ENCODE measurements at places on chromosomes 13 and 19.

GRCh38 chr13:68293631-68294030 lies 1063.5 kb upstream of the PCDH9 start:
- DNase-seq = no peak

DNA sequence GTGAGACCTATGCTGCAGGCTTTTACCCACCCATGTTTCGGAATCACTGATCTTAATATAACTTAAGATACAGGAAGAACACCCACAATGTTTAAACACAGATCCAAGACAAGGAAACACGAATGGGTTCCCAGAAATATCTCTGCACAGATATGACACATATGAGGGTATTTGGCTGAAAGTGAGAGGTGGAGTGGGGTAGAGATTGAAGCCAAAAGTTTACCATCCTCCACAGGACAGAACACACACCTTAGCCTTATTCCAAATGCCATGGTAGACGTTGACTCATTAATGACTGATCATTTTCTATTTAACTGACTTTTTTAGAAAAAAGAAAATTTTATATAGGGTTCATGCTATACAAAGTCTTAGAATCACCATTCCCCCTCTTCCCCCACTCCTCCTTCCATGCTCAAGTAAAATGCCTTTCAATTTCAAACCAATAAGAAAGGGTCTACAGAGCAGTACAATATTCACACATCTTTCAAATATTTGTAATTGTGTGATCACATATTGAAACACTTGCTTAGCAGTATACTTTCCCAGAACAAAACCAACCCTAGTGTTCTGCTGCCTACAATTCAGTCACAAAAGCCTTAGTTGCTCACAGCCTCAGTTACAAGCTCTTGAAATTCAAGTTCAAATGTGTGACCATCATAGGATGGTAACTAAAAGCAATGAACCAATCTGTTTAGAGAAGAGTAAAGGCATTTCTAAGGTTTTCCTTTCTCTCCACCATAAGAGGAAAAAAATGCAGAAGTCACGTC lies 11.8 kb upstream of the DOCK9 start:
- no peak for DNase-seq

DNA sequence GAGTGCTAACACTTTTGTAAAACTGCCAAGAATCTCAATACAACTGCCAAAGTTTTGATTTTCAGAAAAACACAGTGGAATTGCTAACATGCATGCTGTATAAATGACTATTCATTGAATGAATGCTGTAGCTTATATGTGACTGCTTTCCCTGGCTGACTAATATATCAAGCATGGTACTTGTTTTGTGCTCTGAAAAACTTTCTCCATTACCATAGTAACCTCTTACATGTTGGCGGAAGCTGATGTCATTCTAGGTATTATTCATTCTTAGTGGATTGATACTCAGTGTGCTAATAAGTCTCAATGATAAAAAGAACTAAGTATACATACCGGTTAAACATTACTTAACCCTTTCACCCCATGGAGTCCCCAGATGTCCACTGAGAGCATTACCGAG lies 166.1 kb upstream of the MYO16 start:
- DNase-seq = peak; percentile 97

DNA sequence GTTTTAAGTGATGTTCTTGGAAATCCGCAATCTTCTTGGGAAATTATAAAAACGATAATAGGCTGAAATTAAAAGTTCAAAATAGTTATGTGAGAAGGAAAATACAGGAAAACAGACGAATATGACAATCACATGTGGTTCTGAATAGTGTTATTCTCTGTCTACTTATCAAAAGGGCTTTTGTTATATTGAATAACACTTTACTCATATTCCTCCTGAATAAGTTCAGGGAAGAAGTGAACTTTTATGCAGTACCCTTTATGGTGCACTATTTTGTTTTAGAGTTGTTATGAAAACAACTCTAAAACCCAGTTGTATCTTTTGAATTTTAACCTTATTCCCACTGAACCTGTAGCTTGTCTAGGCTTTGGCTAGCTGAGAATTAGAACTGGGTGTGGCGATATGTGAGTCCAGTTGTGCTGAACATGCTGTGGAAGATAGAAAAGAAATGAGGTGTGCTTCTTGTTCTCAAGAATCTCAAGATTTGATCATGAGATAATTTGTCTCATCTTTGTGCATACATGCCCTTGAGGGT lies 384.4 kb downstream of the LMO7 start:
- DNase-seq = no peak

- DNase-seq = no peak
Observed at GRCh38 chr19:58538257-58539168, 5.4 kb upstream of the TRIM28 start.

DNA sequence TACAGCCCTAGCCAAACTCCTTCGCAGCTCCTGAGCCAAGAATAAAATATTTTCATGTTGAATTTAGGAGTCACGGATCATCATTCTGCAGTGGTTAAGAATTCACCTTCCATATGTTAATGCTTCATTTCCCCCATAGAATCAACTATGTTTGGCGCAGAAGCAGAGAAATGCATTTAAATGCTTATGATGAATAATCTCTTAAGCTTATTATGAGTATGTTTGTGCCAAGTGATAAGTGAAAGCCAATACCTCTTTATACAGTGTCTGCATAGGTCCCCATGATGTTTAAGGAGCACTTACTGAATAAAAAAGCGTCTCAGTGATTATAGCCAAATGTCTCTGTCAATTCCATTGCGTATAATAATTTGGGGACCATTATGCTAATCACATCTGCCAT lies 32.7 kb upstream of the POMP start:
- peak; percentile 41 for DNase-seq

GRCh38 chr13:87169337-87169736 lies 501.8 kb upstream of the SLITRK5 start:
- DNase-seq = no peak

GRCh38 chr13:35965226-35965927 lies 165.8 kb downstream of the DCLK1 start:
- DNase-seq = no peak

GRCh38 chr13:53206455-53206854 lies 177.8 kb downstream of the OLFM4 start:
- no peak for DNase-seq

DNA sequence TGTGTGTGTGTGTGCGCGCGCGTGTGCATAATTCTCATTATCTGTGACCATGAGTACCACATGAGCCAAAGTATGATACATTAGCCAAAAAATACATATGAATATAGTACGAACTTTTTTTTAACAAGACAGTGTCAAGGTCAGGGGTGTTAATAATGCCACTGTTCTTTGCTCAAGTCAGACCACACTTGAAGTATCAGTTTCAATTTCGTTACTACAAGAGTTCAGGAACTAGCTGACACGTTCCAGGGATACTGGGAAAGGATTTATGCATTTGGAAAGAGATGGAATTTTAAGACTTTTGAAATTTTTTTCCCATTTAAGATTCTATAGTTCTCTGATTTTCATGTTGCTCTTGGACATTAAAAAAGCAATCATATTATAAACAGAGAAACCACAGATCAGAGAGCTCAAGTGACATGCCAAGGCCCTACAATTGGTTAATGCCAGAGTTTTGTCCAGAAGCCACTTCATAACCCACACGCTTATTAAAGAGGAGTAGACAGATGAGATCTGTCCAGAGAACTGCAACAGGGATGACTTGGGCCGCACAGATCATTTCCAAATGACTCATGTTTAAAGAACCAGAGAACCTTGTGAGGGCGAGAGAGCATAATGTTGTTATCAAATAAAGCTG lies 718.8 kb upstream of the SGCG start:
- DNase-seq = no peak

DNA sequence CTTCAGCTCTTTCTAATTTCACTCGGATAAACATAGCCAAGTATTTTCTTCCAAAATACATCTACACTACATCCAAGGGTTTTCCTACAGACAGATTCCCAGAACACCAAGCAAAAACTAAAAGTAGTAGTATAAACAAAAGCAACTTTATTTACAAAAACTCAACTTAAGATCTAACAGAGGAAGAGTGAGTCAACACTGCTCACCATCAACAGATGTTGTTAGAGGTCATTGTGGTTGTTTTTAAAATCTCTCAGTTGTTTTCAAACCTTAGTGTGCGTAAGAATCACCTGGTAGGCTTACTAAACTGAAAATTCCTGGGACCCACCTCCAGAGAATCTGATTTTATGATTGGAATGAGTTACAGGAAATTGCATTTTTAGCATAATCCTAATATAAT lies 631.7 kb upstream of the SGCG start:
- DNase-seq = no peak

GRCh38 chr19:48511800-48512503 lies at the start of gene LMTK3:
LMTK3 (minus strand) TSS chr19:48511835; CDS start chr19:48511576, 259 bp downstream.
- no peak for DNase-seq

DNA sequence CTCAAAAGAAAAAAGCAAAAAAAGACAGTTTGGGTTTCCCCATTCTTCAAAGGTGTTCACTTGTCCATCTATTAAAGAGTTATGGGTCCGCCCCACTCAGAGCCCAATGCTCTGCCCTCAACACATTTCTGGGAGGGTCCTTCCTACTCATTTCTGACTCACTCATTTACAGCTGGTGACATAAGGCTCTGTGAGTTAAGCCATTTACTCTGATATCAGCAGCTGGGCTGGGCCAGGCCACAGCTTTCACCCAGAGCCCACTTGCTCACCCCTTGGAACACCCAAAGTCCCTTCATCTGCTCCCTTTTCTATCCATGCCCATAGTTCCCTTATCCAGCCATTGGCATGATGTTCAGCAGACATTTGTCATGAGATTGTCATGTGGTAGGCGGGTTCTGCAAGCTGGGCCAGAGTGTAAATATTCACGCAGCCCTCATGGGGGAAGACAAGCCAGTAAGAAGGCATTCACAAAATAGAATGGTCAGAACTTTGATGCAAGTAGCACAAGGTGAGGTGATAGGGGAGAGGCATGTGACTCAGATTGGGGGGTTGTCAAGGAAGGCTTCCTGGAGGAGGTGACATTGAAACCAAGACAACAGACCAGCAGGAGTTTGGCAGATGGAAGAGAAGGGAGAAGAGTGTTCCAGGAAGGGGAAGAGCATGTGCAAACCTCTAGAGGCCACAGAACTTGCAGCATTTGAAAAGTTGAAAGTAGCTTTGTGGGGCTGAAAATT lies 5.9 kb downstream of the MAST1 start:
- DNase-seq = no peak

GRCh38 chr13:98983182-98983581 lies 5.3 kb upstream of the DOCK9 start:
- no peak for DNase-seq

GRCh38 chr13:20174656-20175405 lies 14.0 kb upstream of the GJA3 start:
- DNase-seq = peak; percentile 88
